ENCODE measurements at places on chromosomes 1 and 21.

- no peak for DNase-seq
Observed at GRCh38 chr1:173161510-173162221, 45.5 kb downstream of the TNFSF4 start.

DNA sequence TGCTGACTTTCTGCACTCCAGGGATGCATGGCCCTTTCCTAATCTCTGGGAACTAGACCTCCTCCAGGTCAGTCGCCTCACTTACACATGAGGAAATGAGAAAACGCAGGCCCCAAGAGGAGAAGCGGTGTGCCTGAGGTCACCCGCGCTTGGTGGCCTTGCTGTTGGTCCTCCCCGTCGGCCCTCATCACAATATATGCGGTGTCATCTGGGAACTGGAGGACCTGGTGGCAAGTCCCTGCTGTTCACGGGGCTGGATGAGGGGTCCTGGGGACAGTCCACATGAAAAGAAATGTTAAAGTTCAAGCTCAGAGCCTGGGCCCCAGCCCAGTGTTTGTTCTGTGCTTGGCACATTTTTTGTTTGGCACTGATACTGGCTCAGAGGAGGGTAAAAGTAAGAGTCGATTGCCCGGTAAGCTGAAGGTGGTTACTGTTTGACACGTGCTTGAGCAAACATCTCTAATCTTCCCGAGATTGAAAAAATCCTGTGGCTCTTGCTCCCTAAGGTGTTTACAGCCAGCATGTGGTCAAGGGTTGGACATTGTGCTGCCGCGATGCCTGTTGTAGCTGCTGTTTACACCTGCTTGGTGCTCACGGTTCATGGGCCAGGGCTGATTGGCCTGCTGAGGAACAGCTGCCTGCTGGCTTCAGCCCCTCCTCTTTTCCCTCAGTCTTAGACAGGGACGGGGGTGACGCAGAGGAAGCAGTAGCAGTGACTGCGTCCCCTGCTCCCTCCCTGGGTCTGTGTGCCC lies 5.2 kb downstream of the COQ8A start:
- no peak for DNase-seq

GRCh38 chr1:53678507-53678906 lies 60.5 kb downstream of the GLIS1 start:
- no peak for DNase-seq

DNA sequence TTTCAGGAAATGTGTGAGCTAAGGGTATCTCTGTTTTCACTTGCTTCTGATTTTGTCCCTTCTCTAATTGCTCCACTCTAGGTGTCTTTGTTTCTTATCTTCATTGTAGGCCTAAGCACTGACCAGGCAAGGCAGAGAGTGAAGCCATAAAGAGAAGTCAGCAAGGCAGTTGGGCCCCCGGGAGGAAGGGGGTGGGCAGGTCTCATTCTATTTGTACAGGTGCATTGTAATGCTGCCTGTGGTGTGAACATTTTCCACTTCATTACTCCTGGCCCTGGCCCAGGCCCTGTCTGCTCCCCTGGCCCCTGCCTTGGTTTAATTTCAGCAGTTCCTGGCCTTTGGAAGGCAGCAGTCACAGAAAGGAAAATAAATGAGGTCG lies 86.4 kb upstream of the JUN start:
- no peak for DNase-seq

GRCh38 chr1:66243548-66244130 lies 290.3 kb upstream of the SGIP1 start:
- no peak for DNase-seq

- DNase-seq: no peak
Observed at GRCh38 chr1:112800289-112800688, 85.2 kb upstream of the PPM1J start.
